ENCODE measurements at places on chromosomes 16 and 17.

GRCh38 chr16:21950782-21951521, 2.2 kb upstream of the UQCRC2 start:
- no peak for DNase-seq

DNA sequence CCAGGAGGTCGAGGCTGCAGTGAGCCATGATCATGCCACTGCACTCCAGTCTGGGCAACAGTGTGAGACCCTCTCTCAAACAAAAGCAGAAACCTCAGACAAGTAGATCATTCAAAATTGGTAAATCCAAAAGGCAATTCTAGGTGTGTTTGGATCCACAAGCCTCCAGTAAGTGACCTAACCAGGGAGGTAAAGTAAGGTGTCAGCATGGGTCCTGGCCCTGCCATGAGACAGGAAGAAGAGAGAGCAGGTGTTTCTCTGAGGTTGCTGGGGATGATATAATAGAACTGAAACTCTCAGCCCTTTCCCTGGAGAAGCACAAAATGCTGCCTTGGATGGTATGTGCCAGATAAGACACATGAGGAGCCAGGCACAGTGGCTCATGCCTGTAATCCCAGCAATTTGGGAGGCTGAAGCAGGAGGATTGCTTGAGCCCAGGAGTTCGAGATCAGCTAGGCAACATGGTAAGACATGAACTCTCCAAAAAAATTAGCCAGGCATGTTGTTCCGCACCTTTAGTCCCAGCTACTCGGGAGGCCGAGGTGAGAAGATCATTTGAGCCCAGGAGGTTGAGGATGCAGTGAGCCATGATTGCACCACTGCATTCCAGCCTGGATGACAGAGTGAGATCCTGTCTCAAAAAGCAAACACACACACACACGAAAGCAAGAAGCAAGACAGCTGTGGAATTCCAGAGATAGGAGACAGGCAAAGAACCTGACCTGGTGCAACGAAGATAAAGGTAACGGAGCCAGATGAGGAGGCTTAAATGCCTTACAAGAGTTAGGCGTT, 6.5 kb downstream of the TM4SF5 start:
- DNase-seq = no peak

DNA sequence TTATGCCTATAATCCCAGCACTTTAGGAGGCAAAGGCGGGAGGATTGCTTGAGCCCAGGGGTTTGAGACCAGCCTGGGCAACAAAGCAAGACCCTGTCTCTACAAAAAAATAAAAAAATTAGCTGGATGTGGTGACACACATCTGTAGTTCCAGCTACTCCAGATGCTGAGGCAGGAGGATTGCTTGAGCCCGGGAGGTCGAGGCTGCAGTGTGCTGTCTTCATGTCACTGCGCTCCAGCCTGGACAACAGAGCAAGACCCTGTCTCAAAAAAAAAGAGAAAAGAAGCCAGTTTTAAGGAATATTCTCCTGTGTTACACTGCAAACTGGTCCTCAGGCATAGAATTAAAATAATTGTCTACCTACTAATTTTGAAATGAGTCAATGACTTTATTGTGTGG, 47.9 kb downstream of the NSRP1 start:
- no peak for DNase-seq

GRCh38 chr16:26316683-26317464, 625.1 kb downstream of the HS3ST4 start:
- DNase-seq = no peak

GRCh38 chr17:50036455-50037261, 19.3 kb upstream of the ITGA3 start:
- DNase-seq = no peak

DNA sequence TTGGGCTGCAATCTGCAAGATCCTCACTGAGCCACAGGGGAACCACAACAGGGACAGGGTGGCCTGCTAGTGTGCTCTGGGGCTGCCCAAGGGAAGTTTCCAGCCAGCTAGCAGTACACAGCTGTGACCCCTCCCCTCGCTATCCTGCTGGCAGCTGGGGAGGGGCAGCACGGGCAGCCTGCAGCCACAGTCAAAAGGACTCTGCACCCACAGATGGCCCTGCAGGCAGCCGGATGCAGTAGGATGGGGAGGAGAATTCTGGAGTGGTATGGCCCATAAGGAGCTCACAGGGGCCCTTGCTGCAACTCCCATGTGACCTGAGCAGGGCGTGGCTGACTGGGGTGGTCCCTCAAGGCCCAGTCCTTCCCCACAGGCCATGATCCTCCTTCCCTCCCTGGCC, 74.3 kb downstream of the PLD6 start:
- no peak for DNase-seq

DNA sequence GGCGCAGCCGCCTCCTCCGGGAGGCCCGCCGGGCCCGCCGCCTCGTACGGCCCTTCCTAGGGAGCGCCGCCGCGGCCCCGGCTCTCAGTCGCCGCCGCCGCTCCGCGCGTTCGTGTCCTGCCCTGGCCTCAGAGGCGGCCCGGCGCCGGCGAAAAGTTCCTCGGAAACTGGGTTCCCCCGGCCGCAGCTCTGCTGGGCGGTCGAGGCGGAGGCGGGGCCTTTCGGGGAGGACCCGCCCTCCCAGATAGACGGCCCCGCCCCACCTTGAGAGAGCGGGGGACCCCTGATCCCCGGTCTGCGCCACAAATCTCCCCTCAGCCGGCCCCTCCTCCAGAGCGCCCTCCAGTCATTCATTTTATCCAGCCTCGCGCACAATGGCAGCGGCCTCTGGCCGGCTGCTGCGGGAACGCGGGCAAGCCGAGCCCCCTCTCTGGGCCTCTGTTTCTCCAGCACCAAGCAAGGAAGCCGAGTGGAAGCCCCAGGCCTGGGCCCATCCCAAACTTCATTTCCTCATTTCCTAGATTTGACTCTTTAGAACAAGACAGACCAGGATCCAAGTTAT, at the start of gene SREBF1:
TSS of gene SREBF1 (minus strand) at position 169 of the 562 bp plus-strand sequence. CDS start 169 bp downstream, outside the sequence.
- DNase-seq = no peak

DNA sequence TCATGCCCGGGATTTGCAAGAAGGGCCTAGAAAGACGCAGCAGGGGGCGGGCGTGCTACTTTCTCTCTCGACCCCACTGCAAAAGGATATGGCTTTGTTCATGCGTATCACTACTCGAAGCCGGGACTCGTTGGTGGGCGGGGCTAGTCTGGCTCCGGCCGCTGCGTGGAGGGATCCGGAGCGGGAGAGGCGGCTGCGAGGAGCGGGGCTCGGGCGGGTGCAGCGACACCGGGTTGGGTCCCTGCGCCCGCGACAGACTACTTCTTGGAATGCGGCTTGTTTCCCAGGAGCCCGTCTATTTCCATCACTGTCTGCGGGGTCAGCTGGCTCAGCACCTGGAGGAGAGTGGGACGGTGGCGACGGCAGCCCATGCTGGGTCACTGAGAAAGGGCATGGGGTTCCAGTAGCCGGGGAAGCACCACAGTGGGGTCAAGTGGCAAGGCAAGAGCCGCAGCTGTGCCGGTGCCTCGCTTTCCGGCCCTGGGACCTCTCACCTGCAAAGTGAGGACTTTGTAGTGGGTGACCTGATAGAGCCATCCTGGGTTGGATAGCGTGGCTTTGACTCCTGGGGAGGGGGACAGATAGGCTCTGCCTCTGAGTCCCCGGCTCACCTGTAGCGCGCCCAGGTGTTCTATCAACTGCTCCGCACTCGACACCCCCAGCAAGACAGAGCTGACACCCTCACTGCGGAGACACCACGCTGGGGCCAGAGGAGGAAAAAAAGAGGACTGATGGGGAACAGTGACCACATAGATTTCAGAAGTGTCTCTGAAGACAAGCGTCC, 6.6 kb downstream of the KCNAB3 start:
- DNase-seq = peak; percentile 89

GRCh38 chr16:77812856-77813500, 24.6 kb downstream of the VAT1L start:
- no peak for DNase-seq

DNA sequence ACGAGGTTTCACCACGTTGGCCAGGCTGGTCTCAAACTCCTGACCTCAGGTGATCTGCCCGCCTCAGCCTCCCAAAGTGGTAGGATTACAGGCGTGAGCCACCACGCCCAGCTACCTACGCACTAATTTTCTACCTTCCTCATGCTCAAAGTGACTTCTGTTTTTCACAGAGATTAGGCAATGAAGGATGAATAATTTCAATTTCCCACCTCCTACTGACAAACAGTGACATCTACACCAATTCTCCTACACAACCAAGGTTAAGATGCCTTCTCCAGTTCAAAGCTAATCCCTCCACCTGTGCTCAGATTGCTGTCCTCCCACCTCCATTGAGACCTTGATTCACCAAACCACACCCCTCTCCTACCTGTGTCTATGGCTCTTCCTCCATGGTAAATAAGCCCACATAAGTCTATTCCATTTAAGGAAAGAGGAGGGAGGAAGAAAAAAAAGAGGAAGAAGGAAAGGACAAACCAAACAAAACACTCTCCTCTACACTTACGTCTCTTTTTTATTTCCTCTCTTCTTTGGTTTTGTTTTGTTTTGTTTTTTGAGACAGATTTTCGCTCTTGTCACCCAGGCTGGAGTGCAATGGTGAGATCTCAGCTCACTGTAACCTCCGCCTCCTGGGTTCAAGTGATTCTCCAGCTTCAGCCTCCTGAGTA, 5.5 kb upstream of the MED11 start:
- no peak for DNase-seq

- DNase-seq = no peak
Measured at GRCh38 chr17:46949291-46950174, 26.6 kb downstream of the GOSR2 start.

- DNase-seq = no peak
Measured at GRCh38 chr16:57525761-57526160, 10.6 kb downstream of the CCDC102A start.

DNA sequence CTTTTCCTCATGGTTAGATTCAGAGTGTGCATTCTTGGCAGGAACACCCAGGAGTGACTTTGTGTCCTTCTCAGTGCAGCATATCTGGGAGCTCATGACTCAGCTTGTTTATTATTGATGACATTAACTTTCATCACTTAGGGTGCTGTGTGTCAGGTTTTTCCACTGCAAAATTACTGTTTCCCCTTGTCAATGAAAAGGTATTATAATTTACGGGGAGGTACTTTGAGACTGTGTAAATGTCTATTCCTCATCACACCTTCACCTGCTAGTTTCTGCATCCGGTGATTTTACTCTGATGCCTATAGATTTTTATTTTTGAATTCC, 50.5 kb downstream of the WWP2 start:
- no peak for DNase-seq

DNA sequence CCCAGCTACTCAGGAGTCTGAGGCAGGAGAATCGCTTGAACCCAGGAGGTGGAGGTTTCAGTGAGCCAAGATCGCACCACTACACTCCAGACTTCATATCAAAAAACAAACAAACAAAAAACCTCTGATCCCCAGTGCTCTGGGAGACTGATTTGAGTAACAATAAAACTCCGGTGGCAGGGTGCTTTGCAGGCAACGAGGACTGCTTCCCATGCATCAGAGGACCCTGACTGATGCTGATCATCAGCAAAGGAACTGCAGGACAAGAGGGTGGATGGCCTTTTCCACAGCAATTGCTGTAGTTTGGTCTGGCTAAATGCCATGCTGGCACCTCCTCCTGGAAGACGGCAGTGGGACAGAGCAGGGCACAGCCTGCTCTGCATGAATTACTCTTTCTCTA, 6.4 kb upstream of the SLC39A11 start:
- DNase-seq = no peak

GRCh38 chr17:35587074-35587961, at the start of gene AP2B1:
AP2B1 (plus strand) TSS chr17:35587322; CDS start chr17:35594031, 6,709 bp downstream.
- DNase-seq = peak; percentile 99

- DNase-seq = no peak
Measured at GRCh38 chr16:87713451-87714229, 52.1 kb downstream of the KLHDC4 start.

- DNase-seq = no peak
Measured at GRCh38 chr17:13157656-13158055, 139.8 kb upstream of the ELAC2 start.

DNA sequence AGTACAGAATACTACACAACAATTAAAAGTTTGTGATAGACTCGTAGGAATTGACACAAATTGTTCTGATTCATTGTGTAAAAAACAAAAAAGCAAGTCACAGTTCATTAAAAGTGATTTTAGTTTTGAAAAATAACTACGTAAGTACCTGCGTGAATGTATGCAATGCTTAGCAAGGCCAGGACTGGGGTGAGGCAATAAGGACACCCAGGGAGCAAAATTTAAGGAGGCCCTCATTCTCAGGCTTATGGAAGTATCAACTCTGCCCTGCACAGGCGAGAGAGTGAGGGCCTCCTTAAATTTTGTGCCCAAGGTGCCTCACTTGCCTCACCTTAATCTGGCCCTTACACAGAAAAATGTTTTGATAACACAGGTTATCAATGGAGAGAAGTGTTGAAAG, 31.4 kb downstream of the NOG start:
- no peak for DNase-seq

- no peak for DNase-seq
Measured at GRCh38 chr16:14063618-14064581, 7.2 kb upstream of the MRTFB start.

DNA sequence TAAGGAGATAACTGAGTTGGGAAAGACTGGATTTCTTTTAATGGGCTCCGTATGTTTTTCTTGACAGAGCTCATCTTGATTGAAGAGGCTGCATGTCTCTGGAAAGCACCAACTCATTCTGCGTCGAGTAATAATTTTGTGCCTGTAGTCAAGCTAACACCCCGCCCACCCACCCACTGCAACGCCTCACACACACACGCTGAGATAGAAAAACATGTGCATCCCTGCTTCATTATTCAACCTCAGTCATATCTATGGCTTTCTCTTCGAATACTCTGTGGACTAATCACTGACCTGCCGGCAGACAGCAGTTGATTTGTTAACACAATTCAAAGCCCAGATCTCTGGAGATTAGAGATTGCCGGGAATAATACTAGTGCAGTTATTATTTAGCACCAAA, 220.2 kb upstream of the TOM1L1 start:
- DNase-seq = no peak

- DNase-seq = no peak
Measured at GRCh38 chr16:17329391-17329790, 141.4 kb downstream of the XYLT1 start.

- DNase-seq = no peak
Measured at GRCh38 chr16:48184681-48185080, 28.9 kb upstream of the ABCC12 start.

DNA sequence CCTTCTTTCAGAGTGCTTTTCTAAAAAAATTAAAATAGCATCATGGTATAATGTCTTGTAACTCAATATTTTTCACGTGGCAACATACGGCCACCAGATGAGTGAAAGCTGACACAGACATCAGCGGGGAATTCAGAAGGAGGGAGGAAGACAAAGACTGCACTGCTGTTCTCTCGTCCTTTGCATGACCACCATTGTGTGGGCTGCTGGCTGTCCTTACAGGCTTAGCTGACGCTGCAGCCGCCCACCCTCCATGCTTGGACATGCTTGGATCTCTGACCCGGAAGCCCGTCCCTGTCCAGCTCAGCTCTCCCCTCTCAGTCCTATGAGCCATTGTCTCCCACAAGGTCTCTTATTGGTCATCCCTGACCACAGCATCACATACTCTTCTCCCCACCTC, 11.4 kb upstream of the MLYCD start:
- no peak for DNase-seq

- no peak for DNase-seq
Measured at GRCh38 chr16:72198021-72198711, 26.2 kb upstream of the PMFBP1 start.

- no peak for DNase-seq
Measured at GRCh38 chr17:82902972-82903874, 63.4 kb upstream of the ZNF750 start.
